ENCODE measurements at places on chromosomes 7 and 10. TPM values are rescaled to one million over a fixed set of nuclear protein-coding genes. Genes with fewer than 3 reads are reported as not detected.

DNA sequence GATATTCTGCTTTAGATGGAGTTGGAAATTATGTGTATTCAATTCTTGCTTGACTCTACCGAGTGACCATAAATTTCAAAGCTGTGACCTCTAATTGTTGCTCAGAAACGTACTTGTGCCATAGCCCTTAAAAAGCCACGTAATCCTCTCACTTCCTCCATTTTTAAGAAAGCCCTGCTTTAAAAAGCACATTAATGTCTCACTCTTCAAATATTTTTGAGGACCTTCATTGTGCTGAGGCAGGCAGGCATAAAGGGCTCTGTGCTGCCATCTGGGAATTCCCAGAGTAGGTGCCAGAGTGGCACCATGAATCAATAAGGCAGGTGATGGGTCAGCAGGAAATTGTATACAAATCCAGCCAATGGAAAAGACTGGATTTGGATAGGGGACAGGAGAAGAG lies 97.7 kb upstream of the FAM204A start:
- no peak for DNase-seq

GRCh38 chr7:87225696-87226095 lies 6.2 kb upstream of the TMEM243 start:
- DNase-seq = no peak

GRCh38 chr10:129004398-129004797 lies 462.6 kb upstream of the MGMT start:
- DNase-seq = no peak

DNA sequence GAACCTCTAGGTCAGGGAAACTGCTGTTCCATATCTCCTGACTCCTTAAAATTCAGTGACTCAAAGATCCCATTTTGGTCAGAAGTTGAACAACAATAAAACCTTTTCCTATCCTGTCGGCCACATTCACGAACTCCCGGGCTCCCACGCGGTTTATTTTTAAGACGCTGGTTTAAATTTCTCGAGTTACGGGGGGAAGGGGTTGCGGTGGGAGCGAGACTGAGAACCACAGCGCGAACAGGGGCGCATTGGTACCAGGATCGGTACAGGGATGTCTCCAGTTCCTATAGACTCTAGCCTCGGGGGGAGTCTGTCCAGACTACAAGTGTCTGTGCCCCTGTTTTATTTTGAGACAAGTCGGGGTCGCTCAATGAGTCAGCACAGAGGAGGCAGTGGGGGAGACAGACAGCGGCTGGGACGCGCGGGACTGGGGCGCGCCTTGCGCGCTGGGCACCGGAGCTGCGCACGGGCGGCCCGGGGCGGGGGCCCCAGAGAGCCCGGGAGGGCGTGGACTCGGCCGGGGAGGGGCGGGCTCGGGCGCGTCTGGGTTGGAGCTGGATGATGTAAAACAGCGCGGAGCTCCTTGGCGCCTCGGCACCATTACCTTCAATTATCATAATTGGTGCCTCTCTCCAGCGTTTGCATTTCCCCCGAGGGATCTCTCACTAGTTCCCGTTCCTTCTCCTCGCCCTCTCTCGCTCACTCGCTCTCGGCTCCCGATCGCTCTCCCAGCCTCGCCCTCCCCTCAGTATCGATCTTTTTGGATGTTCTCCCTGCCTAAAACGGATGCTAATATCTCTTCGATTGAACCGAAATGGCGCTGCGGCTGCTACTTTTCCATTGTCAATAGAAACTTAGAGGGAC lies 8.7 kb upstream of the BAMBI start:
- peak; percentile 57 for DNase-seq

- DNase-seq = no peak
Measured at GRCh38 chr10:26460736-26461135, 22.6 kb downstream of the APBB1IP start.

- DNase-seq = no peak
Measured at GRCh38 chr7:143210541-143210940, 11.3 kb upstream of the TAS2R40 start.

DNA sequence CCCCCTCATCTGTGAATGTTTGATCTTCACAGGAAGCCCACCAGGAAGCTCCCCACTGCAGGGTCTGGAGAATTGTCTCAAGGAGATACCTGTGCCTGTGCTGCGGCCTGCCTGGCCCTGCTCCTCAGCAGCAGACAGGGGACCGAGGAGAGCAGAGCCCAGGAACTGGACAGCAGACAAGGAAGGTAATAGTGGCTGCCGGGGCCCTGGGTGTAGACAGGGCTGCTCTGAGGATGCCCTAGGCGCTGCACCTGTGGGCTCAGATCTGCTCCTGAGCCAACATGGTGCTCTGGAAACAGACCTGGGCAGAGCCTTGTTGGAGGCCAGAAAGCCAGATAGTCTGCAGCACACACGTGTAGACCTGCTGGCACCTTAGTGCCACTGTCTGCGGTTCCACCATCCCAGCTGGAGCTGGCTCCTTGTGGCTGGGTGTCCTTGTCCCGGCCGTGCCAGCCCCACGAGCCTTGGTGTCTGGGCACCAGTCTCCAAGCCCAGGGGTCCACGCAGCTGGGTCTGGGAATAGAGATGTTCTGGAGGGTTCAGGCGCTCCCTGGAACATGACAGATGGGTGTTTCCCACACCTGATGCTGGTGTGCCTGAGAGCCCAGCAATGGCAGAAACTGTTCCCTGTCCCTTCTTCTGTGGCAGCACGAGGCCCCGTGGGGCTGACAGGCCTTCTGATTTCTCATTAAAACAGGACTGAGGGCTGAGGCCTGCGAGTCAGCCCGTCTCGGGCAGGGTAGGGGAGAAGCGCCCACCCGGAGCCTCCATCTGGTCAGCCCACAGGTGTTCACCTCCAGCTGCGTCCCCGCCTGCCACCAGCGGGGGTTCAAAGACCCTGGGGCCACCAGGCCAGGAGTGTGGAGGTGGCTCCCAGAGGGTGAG lies 44.7 kb downstream of the ZNF467 start:
- DNase-seq = no peak

- DNase-seq = peak; percentile 65
Measured at GRCh38 chr10:30803892-30804322, 174.4 kb upstream of the LYZL2 start.

GRCh38 chr7:146486519-146486918 lies 369.9 kb downstream of the CNTNAP2 start:
- peak; percentile 16 for DNase-seq

Gene STEAP4
- polyA plus RNA-seq = 4.8 TPM

Gene SPDYE2
- 1.8 TPM for polyA plus RNA-seq

Measured in muscle of leg (tissue), 16 donors.